ENCODE measurements at places on chromosomes 16 and 17.

GRCh38 chr16:86033016-86033474, 134.1 kb downstream of the IRF8 start:
- no peak for DNase-seq

DNA sequence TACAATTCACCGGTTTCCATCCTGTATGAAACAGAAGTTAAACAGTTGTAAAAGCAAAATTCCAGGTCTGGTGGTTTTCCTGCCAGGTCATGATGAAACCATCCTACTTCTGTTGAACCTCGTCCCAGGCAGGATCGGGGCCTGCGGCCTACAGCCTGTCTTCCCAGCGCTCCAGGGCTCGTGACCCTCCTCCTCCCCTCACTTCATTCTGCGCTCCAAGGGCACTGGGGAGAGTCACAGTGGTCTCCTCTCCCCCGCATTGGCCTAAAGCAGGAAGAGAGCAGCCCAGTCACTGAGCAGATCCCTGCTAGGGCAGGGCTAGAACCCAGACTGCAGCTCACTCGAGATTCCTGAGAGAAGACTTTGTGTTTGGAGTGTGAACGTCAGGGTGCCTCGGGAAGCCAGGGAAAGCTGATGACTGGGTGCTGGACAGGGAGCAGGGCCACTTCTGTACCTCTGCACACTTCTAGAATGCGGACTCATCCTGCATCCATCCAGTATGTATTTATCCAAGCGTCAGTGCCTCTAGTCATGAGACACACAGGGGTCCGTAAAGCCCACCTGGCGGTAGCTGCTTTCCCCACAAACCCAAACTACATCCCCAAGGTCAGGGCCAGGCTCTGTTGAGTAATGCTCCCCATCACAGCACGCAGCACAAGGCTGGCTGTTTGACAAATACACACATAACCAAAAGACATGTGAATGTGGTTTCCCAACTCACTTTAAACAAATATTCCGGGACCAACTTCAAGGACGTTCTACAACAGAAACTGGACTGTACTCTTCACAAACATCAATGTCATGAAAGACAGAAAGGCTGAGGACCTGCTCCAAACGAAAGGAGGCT, 1.7 kb upstream of the ITGAE start:
- DNase-seq = no peak

- DNase-seq = no peak
These were observed 30.3 kb upstream of the ZNF750 start for GRCh38 chr17:82870091-82870491.

DNA sequence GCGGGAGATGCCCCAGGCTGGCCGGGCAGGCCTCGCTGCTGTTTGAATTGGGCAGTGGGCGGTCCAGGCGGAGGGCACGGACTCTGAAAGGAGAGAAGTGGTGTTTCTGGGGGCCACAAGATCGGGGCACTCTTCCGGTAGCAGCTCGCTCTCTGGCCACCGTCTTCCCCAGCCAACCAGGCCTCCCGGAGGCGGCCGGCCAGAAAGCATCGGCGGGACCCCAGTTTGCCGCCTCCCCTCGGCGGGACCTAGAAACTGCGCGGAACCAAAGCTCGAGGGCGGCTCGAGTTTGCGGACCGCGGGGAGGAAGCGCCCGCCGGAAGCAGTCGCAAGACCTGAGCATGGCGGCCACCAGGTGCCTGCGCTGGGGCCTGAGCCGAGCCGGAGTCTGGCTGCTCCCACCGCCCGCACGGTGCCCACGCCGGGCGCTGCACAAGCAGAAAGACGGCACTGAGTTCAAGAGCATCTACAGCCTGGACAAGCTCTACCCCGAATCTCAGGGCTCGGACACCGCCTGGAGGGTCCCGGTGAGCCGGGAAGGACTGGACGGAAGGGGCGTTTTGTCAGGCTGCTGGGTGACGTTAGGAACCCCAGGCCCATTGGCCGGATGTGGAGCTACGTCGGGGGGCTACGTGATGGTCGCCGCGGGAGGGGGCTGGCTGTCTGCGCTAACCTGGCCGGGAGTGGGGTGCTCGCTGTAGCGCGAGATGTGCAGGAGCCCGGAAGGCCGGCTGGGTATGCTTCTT, at the start of gene MRPL58:
Gene MRPL58 (plus strand): TSS at position 325 of the 746 bp plus-strand sequence. CDS start 17 bp downstream, at position 342.
- DNase-seq = peak; percentile 88

DNA sequence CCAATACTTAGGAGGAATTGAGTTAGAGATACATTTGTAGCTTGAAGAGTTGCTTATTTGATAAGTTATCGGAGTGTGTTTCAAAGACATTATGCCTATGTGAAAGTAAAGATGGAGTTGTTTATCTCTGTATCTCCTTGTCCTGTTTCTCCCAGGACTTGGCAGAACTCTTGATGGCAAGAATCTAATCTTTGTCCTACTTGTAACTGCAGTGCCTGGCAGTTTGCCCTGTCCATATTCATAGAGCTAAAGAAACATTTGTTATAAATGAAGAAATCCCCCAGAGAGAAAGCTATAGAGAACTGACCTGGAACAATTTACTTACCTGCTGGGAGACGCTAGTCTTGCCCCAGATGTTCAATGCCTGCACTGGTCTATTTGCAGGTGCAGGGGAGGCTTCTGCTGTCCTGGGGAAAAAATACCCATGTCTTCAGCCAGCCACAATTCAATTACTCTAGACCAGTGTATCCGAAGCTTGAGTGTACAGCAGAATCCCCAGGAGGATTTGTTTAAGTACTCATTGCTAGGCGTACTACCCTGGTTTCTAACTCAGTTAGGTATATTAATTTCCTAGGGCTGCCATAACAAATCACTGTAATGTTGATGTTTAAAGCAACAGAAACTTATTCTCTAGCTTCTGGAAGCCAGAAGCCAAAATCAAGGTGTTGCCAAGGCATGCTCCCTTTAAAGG, 410.0 kb upstream of the HSBP1 start:
- DNase-seq = no peak

DNA sequence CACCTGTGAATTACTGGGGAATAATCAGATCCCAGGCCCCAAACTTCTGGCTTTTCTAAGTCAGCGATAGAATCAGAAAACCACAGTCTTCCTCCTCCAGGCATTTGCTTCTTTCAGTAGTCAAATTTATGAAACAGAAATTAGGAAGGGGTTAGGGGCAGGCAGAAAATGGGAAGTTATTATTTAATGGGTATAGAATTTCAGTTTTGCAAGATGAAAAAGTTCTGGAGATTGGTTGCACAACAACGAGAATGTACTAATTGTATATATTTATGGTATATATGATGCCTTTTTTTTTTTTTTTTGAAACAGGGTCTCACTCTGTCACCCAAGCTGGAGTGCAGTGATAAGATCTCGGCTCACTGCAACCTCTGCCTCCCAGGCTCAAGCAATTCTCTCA, 23.5 kb downstream of the ORC6 start:
- DNase-seq = no peak

DNA sequence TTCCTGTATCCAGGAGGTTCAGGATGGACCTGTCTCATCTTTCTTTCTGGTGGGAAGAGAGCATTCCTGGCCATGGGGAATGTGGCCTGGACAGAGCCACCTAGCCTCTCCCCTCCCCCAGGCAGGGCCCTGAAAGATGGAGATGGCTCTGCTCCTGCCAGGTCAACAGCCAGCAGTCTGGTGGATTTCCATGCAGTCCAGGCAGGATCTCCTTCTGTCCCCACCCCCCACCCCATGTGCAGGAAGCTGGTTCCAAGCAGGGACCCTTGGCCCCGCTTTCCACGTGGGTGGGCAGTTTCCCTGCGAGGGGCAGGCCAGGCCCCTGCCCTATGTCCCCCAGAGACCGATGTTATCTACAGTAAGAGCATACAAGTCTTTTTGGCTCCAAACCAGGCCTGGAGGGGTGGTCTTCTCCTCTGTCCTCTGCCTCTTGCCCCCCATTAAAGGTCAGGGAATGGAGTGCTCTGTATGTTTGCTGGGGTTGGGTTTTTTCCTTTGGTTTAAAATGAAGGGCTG, 240.5 kb downstream of the SEC14L1 start:
- DNase-seq = no peak

DNA sequence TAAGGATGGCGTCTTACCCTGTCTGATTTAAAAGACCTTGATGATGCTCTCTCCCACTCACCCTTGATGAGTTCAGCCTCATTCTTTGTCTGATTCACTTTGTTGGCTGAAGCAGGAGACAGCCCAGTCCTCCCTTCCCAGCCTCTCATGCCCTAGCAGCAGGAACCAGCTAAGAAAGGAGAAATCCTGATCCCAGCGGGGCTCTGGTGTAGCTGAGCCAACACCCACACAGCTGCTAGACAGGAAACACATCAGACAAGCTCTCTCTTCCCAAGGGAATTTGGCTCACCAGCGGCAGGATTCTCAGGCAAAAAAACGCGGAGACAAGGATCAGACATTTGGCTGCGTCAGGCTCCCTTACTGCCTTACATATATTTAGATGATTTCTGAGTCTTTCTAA, 211.5 kb downstream of the CDH11 start:
- no peak for DNase-seq

DNA sequence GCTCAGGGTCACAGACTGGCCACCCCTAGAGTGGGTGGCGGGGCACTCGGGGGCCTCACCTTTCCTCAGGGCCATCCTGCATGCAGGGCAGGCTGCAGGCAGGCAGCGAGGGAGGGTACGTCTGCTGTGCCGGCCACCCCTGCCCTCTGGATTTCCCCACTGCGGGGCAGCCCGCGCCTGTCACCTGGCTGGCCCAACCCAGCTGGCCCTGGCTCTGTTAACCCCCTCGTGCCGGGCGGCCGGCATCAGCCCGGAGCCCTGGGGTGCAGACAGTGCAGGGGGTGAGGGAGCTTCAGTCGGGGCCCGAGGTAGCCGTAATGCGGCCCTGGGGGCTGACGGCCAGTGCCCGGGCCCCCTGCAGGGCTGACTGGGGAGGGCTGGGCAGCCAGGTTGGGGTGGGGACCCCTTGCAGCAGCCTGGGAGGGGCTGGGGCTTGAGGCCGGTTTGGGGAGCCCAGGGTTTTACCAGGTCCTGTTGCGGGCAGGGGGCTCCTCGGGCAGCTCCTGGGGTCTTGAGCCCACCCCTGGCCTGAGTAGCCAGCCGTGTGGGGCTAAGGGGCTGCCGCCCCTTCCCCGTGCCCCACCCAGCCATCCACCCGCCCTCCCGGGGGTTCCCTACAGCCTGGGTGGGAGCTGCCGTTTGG, at the start of gene IGFALS:
Gene IGFALS (minus strand): TSS at position 128 of the 643 bp plus-strand sequence. CDS start 53 bp downstream, at position 75.
- no peak for DNase-seq

GRCh38 chr17:64502809-64503208, 3.3 kb downstream of the DDX5 start:
- DNase-seq = no peak

- no peak for DNase-seq
These were observed 30.2 kb upstream of the CPPED1 start for GRCh38 chr16:12833926-12834325.

GRCh38 chr16:66064801-66065530, 301.5 kb upstream of the CDH5 start:
- no peak for DNase-seq

DNA sequence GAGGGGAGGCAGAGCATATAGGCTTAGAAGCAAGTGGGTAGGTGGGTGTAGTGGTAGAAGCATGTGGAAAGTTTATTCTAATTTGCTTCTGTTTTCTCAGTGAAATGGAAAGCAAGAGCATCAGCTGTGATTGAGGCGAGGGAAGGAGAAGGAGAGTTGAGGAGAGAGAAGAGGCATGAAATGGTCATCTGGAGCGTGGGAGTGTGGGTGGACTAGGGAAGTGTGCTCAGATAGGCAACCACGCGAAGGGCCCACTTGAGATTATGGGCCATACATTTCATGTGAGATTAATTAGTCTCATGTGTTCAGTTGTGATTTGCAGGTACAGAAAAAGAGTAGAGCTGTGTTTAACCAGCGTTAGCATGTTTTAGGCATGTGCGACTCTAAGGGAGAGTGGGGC, 20.8 kb upstream of the CDC6 start:
- DNase-seq = no peak

- DNase-seq = peak; percentile 53
These were observed at the start of gene IGF2BP1 for GRCh38 chr17:48997103-48997826. Gene IGF2BP1, plus strand, starts transcription at chr17:48997385. Its CDS starts 361 bp downstream, at chr17:48997746.

DNA sequence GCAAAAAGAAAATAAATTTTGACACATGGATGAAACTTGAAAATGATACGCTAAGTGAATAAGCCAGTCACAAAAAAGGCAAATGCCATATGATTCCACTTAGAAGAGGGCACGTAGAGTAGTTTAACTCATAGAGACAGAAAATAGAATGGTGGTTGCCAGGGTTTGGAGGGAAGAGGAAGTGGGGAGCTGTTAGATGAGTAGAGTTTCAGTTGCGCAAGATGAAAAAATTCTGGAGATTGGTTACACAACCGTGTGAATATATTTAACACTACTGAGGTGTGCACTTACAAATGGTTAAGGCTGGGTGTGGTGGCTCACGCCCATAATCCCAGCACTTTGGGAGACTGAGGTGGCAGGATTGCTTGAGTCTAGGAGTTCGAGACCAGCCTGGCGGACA, 93.4 kb upstream of the TMEM132E start:
- no peak for DNase-seq

DNA sequence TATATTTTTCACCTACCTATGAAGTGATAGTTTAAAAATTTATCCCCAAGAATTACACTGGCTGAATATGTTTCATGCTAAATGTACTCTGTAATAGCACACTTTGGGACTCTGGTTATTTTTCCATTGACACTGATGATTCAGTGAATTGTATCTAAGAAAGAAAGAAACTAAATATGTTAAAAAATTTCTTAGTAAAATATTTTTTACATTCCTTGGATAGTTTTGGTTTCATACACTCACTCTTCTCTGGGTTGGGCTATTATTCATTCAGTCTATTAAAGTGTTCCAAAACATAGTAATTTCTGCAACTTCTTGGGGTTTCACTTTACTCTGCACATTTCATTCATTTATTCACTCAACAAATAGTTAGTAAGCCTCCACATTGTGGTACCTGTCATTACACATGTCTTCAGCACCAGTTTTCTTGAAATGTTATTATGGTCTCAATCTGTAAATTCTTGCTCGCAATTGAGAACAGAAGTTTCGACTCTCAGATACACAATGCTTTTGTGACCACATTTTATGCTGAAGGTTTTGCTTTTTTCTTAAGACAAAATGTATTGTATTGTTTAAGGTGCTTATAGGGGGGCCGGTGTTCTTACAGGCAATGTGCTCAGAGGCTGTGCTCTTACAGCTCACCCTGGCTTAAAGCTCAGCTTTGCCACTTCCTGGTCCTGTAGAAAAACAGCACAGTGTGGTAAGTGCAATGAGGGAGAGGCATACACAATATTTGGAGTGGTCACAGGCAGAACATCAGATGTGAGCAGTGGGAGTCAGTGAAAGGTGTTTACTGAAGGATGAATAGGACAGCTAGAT, 17.4 kb downstream of the CNTNAP4 start:
- no peak for DNase-seq

DNA sequence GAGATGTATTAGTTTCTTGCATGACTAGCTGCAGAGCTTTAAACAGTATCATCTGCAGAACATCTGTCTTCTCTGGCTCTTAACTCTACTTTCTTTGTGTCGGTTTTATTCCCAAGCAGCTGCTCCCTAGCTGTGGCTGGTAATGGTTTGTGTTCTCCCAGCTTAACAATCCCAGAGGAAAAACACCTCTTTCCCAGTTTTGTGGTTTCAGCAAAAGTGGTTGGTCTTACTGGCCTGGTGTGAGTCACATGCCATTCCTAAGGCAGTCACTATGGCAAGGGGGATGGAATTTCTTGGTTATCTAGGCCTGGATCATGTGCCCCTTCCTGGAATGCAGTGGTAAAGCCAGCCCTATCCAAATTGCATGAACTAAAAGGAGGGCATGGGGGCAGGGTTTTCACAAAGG, 27.5 kb downstream of the OMG start:
- DNase-seq = no peak
